ENCODE measurements at places on chromosomes 2 and 18.

GRCh38 chr18:63238693-63239075 is 80.9 kb downstream of the BCL2 start:
- peak; percentile 40 for DNase-seq

DNA sequence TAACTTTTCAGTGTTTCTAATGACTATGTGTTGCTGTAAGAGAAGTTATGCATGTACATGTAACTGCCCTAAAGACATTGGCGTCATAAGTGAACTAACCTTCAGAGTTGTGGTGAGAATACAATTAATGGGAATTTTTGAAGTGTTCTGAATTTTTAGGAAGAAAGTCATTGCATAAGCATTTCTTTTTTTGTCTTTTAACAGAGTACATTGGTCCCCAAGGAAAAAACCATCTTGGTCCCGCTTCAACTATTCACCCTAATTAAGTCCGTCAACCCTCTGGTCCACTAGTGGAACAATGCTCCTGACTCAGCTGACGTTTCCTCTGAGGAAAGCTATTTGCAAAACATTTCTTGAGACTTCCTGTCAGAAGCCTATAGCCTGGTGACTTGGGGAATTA is 41.1 kb upstream of the VIT start:
- no peak for DNase-seq

DNA sequence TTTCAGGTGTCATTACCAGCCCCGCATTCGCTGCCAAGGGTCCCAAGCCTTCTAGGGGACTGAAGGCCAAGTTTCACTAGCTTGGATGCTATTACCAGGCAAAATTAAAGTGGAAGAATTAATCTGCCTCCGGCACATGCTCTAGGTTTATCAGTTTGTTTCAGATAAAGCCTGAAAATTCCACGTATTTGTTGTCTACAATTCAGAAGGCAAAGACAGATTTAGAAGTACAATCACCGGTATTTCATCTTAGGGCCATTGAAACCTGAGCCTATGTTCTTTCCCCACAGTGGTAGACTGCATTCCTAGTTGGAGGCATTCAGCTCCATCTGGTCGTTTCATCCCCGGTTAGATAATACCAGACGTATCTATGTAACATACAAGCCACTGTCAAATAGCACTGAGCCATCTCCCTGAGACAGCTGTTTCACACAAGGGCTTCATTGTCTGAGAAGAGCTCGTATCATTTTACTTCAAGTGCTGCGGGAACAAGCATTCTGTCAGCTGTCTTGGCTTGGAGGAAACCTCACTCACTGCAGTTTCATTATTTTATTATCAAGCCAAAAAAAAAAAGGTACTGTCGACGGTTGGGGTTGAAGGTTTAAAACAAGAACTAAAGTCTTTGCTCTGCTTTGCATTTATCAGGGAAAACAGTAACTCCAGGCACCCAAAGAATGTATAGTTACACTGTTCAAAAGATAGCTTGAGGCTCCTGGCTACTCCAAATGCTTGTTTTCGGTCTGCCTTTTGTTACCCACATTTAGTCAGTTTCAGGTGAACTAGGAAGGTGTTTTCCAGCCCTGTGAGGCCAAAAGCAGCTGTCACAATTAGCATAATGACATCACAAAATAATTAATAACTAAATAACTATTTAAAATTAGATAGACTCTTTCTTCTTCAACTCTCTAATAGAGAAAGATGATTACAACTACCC is 76.7 kb downstream of the TGIF1 start:
- no peak for DNase-seq

DNA sequence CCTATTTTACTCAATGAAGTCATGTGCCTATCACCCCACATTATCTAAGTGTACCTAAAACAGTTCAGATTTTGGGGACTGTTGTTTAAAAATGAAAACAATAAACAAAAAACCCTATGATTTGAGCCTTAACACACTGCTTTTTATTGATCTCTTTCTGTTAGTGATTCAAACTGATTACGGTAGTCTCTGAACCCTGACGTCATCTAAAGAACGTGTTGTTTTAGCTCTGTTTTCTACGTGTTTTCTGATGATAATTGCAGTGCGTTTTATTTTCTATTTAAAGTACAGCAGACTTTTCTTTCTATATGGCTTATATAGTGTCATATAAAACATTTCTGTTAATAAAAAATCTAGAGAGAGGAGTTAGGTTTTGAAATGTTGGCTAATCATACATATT is 93.9 kb upstream of the FAM237A start:
- no peak for DNase-seq

- peak; percentile 47 for DNase-seq
These were observed 202.9 kb downstream of the ARL4C start for GRCh38 chr2:234293973-234294372.

DNA sequence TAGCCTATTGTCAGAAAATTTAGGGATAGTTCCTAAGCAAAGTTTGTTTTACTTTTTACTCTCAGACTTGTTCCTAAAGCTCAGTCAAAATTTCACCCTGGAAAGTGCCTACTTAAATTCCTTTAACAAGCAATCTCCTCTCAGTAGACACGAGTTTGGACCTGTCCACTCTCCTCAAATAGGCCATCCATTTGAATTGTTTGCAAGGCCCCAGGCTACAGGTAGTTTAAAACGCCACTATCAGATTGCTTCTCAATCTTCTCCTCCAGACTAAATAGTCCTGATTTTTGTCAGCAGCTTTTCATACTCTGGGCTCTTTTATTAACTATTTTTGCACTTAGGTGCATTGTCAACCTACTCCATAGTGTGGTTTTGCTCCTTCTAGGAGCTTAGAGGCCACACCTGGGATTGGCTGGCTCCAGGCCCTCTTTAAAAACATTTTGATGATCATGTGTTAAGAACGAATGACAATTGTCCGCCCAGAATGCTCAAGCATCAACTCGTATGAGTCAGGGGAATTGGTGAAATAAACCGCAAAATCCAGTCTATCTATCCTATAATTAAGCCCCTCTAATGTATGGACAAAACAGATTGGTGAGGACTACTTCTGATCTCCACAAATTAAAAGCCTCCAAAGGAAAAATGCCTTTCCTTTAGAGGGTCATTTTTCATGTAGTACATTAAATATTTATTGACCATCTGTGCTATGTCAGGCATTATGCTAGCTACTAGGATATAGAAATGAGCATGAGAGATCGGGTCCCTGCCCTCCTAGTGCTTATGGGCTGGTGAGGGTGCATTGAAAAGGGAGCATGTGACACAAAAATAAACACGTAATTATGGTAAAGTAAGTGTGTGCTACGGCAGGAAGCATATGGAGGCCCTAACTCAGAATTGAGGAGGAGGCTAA is 333.8 kb upstream of the TNP1 start:
- no peak for DNase-seq

DNA sequence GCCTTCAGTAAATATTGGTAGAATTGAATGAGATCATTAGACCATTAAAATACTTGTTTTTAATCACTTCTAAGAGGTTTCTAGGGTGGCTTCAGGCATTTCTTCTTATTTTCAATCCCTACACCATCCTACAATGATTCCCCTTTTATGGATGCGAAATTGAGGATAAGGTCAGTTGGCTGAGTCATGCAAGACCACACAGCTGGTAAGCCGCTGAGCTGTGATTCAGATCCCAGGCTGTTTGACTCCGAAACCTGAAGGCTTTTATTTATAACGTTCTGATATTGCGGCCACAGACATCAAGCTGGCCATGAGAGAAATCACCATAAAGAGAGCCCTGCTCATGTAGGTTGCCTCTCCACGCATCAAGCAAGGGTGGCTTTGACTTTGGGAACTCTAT is 133.4 kb downstream of the VAPA start:
- DNase-seq, result no peak

DNA sequence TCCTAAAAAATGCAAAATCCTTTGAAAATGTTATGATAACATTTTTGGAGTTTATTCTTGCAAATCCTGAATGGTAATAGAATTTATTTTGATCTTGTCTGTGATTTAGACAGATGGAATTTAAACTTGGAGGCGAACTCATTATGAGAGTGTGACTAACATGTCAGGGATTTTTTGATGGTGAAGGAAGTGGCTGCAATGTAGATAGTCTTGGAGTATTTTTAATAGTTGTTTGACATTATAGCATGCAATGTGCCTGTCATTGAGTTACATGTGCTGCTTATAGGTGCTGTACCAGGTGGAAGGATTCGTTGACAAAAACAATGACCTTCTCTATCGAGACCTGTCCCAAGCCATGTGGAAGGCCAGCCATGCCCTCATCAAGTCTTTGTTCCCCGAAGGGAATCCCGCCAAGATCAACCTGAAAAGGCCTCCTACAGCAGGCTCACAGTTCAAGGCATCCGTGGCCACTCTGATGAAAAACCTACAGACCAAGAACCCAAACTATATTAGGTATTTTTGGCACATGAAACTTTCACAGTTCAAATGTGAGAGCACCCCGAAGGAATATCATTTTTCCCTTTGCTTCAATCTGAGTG is 141.8 kb downstream of the MYO1B start:
- DNase-seq, result no peak

- no peak for DNase-seq
These were observed 104.6 kb downstream of the RTN4 start for GRCh38 chr2:54945391-54946219.

- no peak for DNase-seq
These were observed 23.0 kb downstream of the VPS4B start for GRCh38 chr18:63399300-63399699.

DNA sequence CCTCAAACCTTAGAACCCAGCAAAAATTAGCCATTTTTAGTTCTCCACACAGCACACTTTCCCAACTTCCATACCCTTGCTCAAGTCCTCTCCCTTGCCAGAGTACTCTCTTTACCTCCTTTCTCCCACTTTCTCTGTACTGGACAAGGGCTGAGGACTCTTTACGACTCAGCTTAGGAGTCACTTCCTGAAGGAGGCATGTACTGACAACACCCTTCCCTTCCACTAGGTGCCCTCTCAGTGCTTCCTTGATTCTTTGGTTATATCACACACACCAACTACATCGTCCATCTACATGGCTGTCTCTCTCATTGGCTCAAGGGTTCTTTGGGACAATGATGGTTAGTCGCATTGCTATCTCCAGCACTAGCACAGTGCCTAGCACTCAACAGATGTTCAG is 5.2 kb upstream of the C18orf63 start:
- DNase-seq, result peak; percentile 49
